ENCODE measurements at places on chromosomes 12 and 14. TPM values are rescaled to one million over a fixed set of nuclear protein-coding genes. Genes with fewer than 3 reads are reported as not detected.

Gene ZNF385A
- 2.0 TPM for total RNA-seq

Gene MSRB3
- 5.4 TPM for total RNA-seq

Gene E2F7
- total RNA-seq = 1.5 TPM

Gene NFATC4
- total RNA-seq = 2.5 TPM

Gene SFSWAP
- total RNA-seq = 17.0 TPM

Data from temporal lobe (tissue), 4 donors.